Osteocyte (in vitro differentiated cells): ENCODE measurements at places on chromosomes 3 and 15. TPM values are rescaled to one million over a fixed set of nuclear protein-coding genes. Genes with fewer than 3 reads are reported as not detected.

CLDN16 gene
- total RNA-seq: not detected in 2 replicates

GRCh38 chr3:88955274-88955673, 152.1 kb upstream of the EPHA3 start:
- no peak overlapping the region for H3K27ac ChIP-seq
- H3K4me1 ChIP-seq: peaks cover 26% of the 10 kb centered on the region
- no peaks in the 10 kb centered on the region for H3K36me3 ChIP-seq
- no peaks in the 10 kb centered on the region for H3K27me3 ChIP-seq
- no peak overlapping the region for H3K4me3 ChIP-seq

CD86 gene
- not detected in 2 replicates for total RNA-seq

ECE2 gene
- total RNA-seq: not detected in 2 replicates

GNAT1 gene
- total RNA-seq: not detected in 2 replicates

CIP2A gene
- 9.0 and 10.2 TPM in 2 replicates for total RNA-seq

- peaks cover 22% of the 10 kb centered on the region for H3K27me3 ChIP-seq
- DNase-seq: no peak
Observed at GRCh38 chr3:46293991-46294833, 52.0 kb downstream of the CCR3 start.

HES1 gene
- total RNA-seq: 41.0 and 51.6 TPM in 2 replicates

DNA sequence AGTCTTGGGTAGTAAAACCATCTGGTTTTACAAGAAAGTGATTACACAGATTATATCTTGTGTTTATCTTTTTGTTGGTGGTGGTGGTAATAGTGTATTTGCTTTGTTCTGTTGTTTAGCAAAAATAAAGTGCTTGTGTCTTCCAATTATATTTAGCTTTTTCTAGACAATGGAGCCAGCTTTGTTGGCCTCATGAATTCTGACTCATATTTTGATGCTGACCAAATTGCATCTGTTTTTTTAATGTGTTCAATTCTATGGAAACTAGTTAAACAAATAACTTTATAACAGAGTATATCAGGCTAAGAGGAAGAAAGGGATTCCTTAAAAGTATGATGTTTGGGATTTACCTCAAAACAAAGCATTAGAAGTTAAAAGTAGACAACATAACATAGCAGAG, 69.3 kb upstream of the BFSP2 start:
- H3K4me3 ChIP-seq: no peak overlapping the region
- peaks cover 26% of the 10 kb centered on the region for H3K27me3 ChIP-seq
- no peak overlapping the region for H3K27ac ChIP-seq
- H3K4me1 ChIP-seq: peaks cover 9% of the 10 kb centered on the region
- no peaks in the 10 kb centered on the region for H3K36me3 ChIP-seq
